H9 (cell line): ENCODE measurements at places on chromosomes 6 and 20. TPM values are rescaled to one million over a fixed set of nuclear protein-coding genes. Genes with fewer than 3 reads are reported as not detected.
A peak's percentile ranks its signal among the peaks of the same experiment; 100 is the strongest.

DNA sequence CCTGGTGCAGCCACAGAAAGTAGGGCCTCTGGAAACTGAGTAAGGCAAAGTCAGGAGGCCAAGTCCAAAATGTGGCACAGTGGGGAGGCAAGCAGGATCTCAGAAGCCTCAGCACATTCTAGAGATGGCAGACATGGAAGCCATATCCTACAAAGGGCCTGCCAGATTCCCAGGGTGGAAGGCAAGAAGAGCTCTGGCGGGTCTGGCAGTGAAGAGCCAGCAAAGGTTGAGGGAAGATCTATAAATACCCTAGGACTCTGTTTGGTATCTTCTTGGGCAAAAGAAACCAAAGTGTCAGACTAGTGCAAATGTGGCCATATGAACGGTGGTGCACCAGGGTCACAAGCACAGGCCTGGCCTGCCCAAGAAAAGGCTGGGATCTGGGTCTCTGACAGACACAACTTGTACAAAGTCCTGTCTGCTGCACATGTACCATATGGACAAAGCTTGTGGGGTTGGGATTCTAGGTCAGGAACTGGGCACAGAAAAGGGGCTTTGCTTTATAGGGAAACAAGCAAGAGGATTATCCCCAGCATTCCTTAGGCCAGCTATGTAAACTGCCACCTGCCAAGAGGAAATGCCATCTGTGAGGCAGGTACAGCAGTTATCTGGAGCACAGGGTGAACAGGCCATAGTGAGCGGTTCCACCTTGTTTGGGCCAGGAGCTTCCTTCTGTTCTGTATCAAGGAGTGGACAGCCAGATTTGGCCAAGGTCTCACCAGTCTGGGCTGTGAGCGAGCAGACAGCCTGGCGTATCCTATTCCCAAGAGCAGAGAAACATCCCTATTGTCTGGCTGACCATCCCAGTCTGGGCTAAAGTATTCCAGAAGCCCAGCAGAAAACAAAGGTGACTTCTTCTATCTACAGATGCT is 36.3 kb upstream of the SLC4A11 start:
- no peak for DNase-seq

DNA sequence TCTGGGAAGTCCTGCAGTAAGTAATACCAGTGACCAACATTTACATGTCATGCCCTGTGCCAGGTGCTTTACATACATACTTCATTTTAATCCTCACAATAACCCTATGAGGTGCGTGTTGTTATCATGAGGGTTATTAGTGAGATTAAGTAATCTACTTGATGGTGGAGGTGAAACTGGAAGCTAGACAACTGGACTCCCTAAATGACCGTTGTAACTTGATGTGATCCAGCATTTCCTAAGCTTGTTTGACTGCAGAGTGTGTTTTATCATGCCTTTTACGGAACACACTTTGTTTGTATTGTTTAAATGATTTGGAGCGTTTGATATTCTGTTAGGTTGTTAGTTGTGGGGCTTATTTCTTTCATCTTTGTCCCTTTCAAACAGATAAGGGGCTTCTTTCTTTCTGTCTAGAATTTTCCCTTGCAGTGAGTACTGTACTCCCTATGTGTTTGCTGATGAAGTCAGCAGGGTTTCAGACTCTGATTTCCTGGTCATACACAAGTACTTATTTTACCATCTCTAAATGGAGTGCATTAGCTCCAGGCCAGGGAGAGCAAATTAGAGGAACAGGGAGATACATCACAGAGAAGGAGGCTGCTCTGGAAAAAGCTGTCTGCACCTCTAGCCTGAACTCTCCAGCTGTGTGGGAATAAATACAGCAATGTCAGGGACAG is 29.7 kb downstream of the CHMP4B start:
- no peak for DNase-seq

DNA sequence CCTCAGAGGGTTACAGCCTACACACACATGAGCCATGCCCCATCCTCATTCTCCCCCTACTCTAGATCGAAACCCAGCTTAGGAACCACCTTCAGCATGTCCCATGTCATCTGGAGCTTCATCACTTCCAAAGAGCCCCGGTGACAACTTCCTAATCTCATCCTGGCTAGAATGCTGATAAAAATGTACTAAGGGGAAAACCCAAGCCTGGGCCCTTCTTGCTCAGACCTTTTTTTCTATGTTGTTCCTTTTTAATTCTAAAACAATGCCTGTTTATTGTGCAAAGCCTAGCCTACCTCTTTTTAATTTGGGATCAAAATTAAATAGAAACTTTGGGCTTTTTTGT is 44.1 kb upstream of the NT5E start:
- DNase-seq, result no peak

GRCh38 chr6:136158971-136159370 is 91.1 kb downstream of the MTFR2 start:
- DNase-seq, result no peak

- DNase-seq, result no peak
These were observed 74.7 kb upstream of the CITED2 start for GRCh38 chr6:139448998-139449610.

- DNase-seq, result peak; percentile 24
These were observed 1.4 kb upstream of the EEF1A2 start for GRCh38 chr20:63500151-63500901.

GRCh38 chr6:124978451-124979293 is 16.4 kb downstream of the RNF217 start:
- no peak for DNase-seq

GRCh38 chr6:25312034-25312620 is 33.0 kb downstream of the CARMIL1 start:
- no peak for DNase-seq

GRCh38 chr6:51552435-51552834 is 535.0 kb downstream of the PKHD1 start:
- DNase-seq, result no peak

GRCh38 chr6:3299221-3299620 is 40.5 kb downstream of the PSMG4 start:
- no peak for DNase-seq

DNA sequence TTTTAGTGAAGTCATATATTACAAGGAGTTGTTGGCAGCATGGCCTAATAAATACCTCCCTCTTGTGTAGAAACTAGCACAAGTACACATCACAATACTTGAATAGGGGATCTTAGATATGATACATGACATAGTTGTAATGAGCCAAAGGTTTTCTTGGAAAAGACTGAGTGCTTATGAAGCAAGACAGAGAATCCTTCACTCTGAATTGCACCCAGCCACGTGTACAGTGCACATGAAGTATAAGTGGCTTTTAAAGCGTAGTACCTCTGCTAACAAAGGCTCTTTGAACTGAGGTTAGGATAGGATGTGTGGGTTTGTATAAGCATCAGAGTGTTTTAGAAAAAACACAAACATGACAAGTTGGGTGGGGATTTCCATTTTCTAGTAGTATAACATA is 145.5 kb upstream of the STMND1 start:
- DNase-seq, result no peak

- DNase-seq, result no peak
These were observed 197.3 kb upstream of the NT5E start for GRCh38 chr6:85252552-85252951.

- DNase-seq, result no peak
These were observed 559.5 kb upstream of the PTCHD4 start for GRCh38 chr6:48670546-48670945.

GRCh38 chr6:52725143-52725534 is 38.1 kb downstream of the GSTA2 start:
- DNase-seq, result no peak

GRCh38 chr6:39260953-39261352 is 31.7 kb upstream of the KCNK5 start:
- DNase-seq, result no peak

- no peak for DNase-seq
These were observed 66.5 kb upstream of the TENT5A start for GRCh38 chr6:81818901-81819361.

DNA sequence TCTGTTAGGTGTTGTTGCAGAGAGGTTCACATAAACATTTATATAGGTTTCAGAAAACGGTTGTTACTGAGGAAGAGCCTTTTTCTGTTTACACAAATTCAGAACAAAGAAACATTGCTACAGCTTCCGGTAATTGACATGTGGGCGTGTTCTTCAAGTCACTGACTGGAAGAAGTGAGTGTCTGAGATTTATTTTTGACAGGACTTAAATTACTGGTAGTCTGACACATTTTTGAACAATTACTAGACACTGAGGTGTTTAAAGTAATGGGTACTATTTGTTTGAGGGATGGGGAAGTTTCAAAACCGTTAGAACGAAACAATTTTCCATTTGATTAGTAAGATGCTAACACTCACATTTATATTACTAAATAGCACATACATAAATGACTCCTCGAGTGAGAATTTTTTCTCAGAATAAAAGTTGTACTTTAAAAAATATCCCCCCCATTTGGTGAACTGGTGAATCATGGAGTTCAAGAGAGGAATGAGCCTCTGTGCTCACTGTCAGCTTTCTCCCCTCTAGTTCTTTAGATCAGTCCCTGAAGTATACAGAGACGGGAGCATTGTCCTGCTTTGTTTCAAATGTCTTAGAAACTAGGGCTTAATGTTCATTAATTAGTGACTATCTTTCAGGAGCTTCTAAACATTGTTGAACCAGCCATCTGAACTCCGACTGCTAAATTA is 98.7 kb downstream of the TSHZ2 start:
- no peak for DNase-seq

DNA sequence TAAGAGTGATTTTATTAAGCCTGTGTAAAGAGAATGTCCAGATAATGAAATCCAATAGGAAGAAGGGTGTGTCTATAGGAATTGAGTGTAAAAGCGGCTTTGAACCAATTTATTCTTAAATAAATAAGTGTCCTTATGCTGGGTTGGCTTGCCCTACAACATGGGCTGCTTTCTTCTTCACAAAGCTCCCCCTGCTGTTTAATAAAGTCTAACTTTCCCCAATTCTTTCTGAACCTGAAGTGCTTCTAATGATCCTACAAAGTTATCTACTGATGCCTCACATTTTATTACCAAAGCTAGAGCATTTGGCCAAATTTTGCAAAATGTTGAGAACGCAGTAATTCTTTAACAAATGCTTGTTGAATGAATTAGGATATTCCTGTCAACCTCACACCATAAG is 36.3 kb upstream of the SIRT5 start:
- DNase-seq, result no peak

GRCh38 chr6:123009059-123009458 is 13.0 kb downstream of the CLVS2 start:
- DNase-seq, result no peak

GRCh38 chr20:18662279-18663040 is 74.6 kb downstream of the DTD1 start:
- no peak for DNase-seq

- no peak for DNase-seq
These were observed 8.9 kb upstream of the TCP11 start for GRCh38 chr6:35149891-35150566.

- DNase-seq, result no peak
These were observed 182.5 kb downstream of the SYNDIG1 start for GRCh38 chr20:24651976-24652345.

GRCh38 chr20:54208548-54209176 is 775 bp downstream of the PFDN4 start:
- no peak for DNase-seq

DNA sequence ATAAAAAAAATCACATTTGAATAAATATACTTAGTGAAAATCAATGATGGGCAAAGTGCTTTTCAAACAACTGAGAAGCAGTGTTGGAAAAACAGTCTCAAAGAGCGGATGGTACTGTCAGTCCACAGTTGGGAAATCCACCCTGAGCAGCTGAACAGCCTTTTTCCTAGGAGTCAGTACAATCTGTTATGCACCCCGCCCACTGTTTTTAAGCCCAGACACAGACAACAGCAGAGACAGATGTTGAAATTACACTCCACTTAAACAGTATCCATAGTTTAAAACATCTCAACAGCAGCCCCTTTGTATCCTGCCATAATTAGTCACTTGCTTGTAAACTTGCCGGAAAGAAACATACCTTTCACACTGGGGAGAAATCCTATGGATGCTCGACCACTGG is 372 bp downstream of the KIAA0408 start:
- no peak for DNase-seq

DNA sequence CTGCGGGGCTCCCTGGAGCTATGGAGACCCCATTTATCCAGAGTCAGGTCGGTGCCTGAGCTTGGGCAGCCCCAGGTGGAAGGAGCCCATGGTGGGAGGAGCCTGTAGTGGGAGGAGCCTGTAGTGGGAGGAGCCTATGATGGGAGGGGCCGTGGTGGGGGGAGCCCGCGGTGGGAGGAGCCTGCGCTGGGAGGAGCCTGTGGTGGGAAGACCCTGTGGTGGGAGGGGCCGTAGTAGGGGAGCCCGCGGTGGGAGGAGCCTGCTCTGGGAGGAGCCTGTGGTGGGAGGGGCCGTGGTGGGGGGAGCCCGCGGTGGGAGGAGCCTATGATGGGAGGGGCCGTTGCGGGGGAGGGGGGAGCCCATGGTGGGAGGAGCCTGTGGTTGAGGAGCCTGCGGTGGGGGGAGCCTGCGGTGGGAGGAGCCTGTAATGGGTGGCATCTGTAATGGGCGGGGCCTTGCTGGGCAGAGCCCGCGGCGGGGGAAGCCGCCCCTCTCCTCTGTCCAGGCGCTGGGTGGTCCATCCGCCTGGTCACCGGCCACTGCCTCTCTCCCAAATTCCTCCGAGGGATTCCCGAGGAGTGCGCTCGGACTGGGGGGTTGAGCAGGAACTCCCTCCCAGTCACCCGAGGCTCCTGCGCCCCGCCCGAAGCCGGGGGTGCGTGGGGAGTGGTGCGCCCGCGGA is 567 bp upstream of the FNDC11 start:
- peak; percentile 95 for DNase-seq

DNA sequence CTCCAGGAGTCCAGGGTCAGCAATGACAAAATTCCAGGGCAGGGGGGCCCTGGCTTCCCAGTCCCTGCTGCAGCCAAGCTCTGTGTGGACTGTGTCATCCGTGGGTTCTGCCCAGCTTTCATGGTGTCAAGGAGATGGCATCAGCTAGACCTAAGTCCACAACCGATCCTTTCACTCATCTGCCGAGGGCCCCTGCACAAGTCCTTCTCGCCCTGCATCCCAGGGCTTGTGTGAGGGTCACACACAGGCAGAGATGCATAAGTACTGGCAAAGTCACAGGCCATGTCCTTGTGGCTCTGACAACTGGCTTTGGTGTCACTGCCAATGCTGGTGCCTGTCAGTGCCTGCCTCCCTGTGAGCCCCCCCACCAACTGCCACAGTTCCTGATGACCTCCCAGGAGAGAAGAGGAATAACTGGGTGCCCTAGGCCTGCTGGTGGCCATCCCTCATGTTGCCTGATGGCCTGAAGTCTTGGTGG is 181.4 kb upstream of the CST7 start:
- DNase-seq, result peak; percentile 14

- peak; percentile 71 for DNase-seq
These were observed 112.6 kb upstream of the RALGAPA2 start for GRCh38 chr20:20824924-20825584.

- DNase-seq, result no peak
These were observed 107.3 kb downstream of the PRND start for GRCh38 chr20:4828830-4829513.

GRCh38 chr6:42165016-42165415 is 8.1 kb upstream of the GUCA1A start:
- DNase-seq, result no peak

The HMGCLL1 gene
- 0.20 and 0.24 TPM in 2 replicates for total RNA-seq

The GRM1 gene
- total RNA-seq, result 0.07 and 0.39 TPM in 2 replicates

The ZC3H12D gene
- total RNA-seq, result 0.07 and 0.15 TPM in 2 replicates

The CGA gene
- not detected in 2 replicates for total RNA-seq

The SLC23A2 gene
- 16.3 and 16.5 TPM in 2 replicates for total RNA-seq

The SEMG1 gene
- total RNA-seq, result 1.4 and 2.0 TPM in 2 replicates

The BPIFB1 gene
- total RNA-seq, result not detected in 2 replicates

The STX16 gene
- total RNA-seq, result 81.4 and 87.8 TPM in 2 replicates

The ALDH8A1 gene
- 0.24 TPM in 1 of 2 replicates, not detected in the other for total RNA-seq

The NOX3 gene
- not detected in 2 replicates for total RNA-seq

The C20orf141 gene
- not detected in 2 replicates for total RNA-seq

The FABP7 gene
- total RNA-seq, result 3.3 and 3.9 TPM in 2 replicates
